ENCODE measurements at places on chromosomes 11 and 22.

DNA sequence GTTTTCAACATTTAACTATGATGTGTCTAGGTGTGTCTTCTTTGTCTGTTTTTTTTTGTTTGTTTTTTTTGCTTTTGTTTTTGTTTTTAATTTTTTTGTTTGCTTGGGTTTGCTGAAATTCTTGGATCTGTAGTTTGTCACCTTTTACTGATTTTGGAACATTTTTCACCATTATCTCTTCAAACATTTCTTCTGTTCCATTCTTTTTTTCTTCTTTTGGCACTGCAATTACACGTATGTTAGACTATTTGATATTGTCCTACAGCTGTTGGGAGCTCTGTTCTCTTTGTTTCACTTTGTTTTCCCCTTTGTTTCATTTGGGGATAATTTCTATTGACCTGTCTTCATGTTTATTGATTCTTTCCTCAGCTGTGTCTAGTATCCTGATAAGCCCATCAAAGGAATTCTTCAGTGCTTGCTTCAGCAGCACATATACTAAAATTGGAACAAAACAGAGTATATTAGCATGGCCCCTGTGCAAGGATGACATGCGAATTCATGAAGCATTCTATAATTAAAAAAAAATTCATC, 60.8 kb downstream of the KREMEN1 start:
- DNase-seq = no peak

DNA sequence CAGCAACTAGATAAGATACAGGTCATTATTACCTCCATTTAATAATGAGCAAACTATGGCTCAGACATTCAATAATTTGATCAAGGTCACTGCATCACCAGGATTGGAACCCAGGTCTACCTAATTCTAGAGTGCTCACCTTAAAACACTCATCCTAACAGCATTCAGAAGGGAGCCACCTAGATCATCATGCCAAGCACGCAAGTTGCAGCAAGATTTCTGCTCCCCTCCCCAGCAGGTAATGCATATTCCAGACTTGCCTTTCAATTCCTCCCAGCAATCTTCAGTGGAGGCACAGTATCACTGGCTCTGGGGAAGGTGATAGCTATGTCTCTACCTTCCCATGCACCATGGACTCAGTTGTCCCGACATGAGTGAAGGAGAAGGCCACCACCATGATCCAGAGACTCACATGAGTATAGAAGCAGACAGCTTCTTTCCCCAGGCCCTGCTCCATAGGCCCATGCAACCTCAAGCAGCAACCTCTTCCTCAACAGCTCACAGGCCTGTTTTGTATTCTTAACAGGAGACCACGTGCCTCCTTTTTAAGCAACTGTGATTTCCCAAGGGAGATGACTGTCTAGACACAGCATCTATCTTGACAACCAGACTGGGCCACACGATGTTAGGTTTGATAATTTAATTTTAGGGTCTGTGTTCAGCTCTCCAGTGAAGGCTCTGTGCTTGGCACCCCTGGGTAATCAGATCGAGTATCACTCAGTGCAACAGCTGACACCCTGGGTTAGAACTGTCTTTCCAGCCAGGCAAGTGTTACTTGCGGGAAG, 36.4 kb downstream of the RAB30 start:
- no peak for DNase-seq

GRCh38 chr11:95453616-95454171, 222.7 kb upstream of the SESN3 start:
- DNase-seq = no peak

DNA sequence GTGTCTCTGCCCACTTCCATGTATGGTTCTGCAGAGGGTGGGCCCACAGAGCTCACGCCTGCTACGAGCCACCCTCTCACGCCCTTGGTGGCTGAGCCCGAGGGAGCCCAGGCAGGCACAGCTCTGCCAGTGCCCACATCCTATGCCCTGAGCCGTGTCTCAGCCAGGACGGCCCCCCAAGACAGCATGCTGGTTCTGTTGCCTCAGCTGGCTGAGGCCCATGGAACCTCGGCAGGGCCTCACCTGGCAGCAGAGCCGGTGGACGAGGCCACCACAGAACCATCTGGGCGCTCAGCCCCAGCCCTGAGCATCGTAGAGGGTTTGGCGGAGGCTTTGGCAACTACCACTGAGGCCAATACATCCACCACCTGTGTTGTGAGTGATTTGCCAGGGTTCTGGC, 64.0 kb downstream of the OTOG start:
- DNase-seq = no peak

DNA sequence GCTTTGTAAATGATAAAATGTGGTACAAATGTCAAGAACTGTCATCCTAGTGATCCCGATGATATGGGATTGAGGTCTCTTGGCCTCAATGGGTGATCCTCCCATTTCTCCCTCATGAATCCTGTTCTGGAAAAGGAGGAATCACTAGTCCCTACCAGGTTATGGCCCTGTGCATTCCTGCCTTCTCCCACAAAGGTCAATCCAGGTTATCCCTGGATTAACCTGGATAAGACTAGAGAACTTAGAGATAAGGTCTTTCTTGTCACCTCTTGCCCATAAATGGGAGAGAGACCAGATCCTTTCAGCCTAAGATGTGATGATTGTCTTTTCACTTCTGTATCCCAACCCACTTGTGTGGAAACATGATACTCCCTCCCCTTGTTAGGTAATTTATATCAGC, 396.7 kb downstream of the BUD13 start:
- DNase-seq = no peak

- no peak for DNase-seq
These were observed 12.9 kb downstream of the RELT start for GRCh38 chr11:73389134-73389525.

- DNase-seq = no peak
These were observed 21.7 kb downstream of the KIAA0930 start for GRCh38 chr22:45218976-45219375.

DNA sequence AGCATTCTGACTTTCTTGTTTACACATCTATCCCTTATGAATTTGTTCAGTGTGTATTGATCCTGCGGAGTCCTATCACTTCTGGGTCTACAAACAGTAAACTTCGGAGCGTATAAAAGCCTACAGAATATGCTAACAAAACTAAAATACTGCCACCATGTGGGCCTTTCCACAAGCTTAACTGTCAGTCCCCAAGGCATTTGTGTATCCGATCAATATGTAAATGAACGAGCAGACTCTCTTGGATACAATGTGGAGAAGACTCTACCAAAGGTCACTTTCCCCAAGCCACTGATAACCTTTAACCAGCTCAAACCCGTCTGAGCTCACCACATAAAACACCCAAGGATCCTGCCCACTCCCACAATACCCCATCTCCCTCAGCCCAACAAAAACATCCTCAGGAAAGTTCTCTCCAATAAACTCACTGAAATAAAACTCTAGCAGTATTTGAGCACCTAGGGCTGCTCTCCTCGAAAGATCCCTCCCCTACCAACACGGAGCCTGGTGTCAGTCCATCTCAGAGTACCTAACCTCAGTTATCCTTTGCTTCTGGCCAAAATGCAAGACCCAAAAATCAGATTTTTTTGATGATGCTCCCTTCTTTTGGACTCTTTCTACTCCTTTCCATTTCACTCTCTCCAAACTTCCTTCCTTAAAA, 17.8 kb downstream of the ADA2 start:
- DNase-seq = no peak

DNA sequence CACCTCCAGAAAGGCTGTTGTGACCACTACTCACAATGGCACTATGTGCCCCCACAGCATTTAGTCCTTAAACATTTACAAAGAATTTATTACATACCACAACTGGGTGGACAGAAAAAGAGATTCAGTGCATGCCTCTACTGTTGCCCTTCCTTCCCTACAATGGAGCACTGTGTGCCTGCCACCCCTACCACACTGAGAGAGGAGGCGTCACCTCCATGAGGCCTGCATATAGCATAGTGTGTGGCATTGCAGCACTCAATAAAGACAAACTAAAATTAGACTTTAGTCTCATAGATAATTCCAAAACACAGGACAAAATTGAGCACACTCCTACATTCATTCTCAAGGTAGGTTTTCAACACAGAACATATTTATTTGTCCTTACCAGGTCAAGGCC, 25.8 kb downstream of the THAP12 start:
- no peak for DNase-seq

DNA sequence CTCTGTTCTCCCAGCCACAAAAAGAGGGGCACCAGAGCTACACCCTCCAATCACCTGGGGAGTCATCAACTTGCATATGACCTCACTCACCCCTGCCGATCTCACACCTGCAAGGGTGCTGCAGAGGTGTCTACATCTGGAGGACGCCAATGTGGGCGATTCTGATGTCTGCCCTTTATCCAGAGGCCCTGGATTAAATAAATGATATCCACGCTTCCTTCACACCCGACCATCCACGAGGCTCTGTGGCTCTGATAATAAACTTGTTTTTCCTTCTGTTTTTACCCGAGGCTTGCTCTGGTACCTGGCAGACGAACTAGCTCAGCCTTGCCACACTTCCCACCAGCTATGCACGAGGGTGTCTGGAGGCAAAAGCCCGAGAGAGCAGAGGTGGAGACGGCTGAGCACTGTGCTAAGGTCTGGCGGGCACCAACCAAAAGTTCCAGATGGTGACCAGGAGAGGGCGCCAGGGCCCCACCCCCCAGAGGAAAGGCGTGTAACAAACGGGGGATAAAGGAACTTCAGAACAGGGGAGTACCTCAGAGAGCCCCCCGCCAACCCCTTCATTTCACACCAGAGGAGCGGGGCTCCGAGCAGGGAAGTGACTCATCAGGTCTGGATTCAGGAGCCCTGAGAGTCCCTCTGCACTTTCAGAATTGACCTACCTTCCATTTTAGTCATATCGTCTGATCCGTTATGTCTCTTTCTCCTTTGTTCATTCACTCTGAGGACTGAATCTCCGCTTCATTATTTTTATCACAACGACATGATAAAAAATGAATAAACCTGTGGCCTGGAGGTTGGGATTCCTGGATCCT, 13.5 kb downstream of the SCN3B start:
- peak; percentile 12 for DNase-seq

GRCh38 chr11:34916843-34917770, 689 bp downstream of the PDHX start:
- DNase-seq = no peak

DNA sequence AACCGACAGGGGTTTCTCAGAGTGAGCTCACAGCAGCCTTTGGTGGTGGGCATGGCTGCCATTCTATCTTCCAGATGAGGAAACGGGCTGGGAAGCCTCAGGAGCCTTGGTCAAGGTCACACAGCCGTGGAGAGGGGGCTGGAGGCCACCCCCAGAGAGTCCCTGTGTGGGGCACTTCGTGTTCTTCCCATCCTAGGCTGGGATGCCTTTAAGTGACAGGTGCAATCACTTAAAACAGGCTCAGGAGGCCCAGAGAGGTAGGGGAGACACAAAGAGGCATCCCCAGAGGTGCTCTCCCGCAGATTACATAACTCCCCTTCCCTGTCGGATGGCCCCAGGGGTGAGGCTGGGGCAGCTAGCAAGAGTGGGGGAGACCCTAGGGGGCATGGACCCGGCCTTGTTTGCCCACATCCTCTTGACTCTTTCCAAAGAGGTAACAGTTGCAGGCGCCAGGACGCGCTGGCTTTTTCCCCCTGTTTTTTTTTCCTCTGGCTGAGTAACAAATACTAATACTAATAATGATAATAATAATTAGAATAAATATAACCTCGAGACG, 17.5 kb upstream of the SHISAL1 start:
- no peak for DNase-seq

- DNase-seq = no peak
These were observed 3.9 kb upstream of the GCAT start for GRCh38 chr22:37803639-37804351.

GRCh38 chr22:44132724-44133123, 48.0 kb upstream of the PARVG start:
- no peak for DNase-seq

DNA sequence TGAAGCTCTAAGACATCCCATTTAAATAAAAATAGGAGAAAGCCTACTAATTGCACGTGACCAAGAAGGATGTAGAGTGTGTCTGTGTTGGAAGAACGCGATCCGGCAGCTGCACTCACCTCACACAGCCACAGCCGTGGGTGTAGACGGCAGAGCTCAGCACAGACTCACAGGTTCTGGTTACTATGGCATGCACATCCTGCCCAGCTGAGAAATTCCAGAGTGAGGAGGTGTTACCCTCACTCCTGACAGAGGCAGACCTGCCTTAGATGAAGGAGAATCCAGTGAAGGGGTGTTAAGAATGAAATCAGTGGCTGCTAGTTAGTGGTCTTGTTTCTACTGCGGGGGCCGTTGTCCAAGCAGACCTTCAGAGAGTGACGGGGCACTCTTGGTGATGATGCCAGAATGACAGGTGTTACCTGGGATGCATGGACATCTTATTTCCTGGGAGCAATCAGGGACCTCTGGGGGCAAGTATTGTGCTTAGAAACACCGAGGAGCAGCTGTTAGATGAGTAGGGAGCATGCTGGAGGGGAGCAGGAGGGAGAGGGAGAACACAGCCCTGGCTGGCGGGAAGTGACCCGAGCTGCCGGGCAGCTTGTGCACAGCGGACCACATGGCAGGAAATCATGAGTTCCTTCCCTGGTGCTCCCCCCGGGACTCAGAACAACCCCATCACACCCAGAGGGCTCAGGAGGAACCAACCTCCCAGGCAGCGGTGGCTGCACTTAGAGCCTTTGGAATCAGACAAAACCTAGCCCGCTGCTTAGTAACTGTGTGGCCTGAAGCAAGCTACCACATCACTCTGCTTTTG, 12.3 kb downstream of the KCNJ5 start:
- DNase-seq = no peak

DNA sequence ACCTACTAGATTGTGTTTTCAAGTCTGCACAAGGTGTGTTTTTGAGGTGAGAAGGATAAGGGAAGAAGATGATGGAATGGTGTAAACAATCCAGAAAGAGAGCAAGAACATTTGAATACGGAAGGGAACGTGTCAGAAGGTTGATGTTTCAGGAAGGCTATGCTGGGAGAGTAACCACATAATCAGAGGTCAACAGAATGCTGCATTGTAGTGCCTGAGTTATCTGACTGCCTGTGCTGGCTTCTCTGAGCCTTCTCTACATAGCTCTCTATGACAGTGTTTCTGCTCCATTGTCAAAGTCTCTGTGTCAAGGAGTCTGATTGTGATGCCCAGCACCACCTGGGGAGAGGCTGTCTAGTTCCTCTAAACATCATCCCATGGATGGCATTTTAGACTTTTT, 74.1 kb downstream of the CYB5R2 start:
- DNase-seq = no peak

- DNase-seq = no peak
These were observed 79.1 kb upstream of the TIMP3 start for GRCh38 chr22:32722441-32722840.

- DNase-seq = no peak
These were observed 574 bp downstream of the PRSS23 start for GRCh38 chr11:86800960-86801272.

- DNase-seq = no peak
These were observed 62.5 kb upstream of the PPARA start for GRCh38 chr22:46087816-46088277.

GRCh38 chr11:120564573-120565311, 53.2 kb downstream of the GRIK4 start:
- DNase-seq = no peak
